ENCODE measurements at places on chromosomes 13 and 19.

GRCh38 chr19:23699521-23699860 lies 12.5 kb upstream of the ZNF675 start:
- DNase-seq: no peak
- H3K4me3 ChIP-seq: no peak overlapping the region
- no peaks in the 10 kb centered on the region for H3K36me3 ChIP-seq

DNA sequence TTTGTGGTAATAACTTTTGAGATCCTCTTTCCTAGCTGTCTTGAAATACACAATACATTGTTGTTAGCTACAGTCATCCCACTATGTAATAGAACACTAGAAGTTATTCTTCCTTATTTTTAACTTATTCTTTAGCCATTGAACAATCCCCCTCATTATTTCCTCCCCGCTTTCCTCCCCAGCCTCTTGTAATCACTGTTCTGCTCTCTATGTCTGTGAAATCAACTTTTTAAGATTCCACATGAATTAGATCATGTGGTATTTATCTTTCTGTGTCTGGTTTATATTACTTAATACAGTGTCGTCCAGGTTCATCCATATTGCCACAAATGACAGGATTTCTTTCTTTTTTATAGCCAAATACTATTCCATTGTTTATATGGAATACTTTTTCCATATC lies 72.9 kb downstream of the SLC10A2 start:
- no peak overlapping the region for H3K4me3 ChIP-seq
- no peaks in the 10 kb centered on the region for H3K36me3 ChIP-seq
- no peak overlapping the region for H3K27ac ChIP-seq
- no peaks in the 10 kb centered on the region for H3K4me1 ChIP-seq
- DNase-seq: no peak

DNA sequence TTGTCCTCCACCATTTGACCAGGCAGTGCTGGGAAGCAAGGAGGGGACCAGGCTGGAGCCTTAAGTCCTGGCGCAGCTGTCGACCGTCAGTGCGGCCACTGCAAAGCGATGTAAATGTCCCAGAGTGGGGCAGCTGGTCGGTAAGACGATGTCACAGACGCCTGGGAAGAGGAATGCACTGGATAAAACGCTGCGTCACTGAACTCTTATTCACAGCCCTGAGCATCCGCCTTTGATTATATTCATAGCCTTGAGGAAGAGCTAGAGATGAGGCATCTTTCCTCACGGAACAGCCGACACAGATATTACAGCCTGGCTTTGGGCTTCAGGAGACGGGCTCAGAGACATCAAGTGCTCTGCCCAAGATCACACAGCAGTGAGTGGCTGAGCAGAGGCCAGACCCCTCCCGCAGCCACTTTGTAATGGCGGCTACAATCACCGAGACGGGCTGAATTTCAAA lies 17.6 kb upstream of the TUBGCP3 start:
- peaks cover 4% of the 10 kb centered on the region for H3K4me1 ChIP-seq
- H3K36me3 ChIP-seq: no peaks in the 10 kb centered on the region
- DNase-seq: no peak
- no peak overlapping the region for H3K27ac ChIP-seq

DNA sequence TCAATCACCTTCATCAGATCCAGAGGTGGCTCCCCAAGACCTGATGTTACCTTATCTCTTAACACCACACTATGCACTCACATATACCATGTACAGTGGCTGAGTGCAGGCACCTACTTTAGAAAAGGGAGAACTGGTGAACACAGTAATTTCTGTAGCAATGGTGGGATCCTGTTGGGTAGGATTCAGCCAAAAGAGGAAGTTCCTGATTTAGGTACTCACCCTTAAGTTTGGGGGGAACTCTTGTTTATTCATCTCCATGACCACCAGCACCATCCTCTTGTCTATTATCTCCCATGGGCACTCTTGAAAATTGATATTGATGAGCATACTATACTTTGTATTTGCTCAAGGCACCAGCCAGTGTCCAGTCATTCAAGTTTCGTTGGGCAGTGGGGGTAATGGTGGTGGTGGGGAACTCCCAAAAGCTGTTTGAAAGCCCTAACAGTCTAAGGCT lies 324.4 kb downstream of the LMO7 start:
- DNase-seq: no peak
- H3K27ac ChIP-seq: no peak overlapping the region
- no peaks in the 10 kb centered on the region for H3K27me3 ChIP-seq
- no peak overlapping the region for H3K4me3 ChIP-seq
- no peaks in the 10 kb centered on the region for H3K36me3 ChIP-seq
- no peaks in the 10 kb centered on the region for H3K4me1 ChIP-seq

- H3K4me1 ChIP-seq: no peaks in the 10 kb centered on the region
- DNase-seq: no peak
- no peaks in the 10 kb centered on the region for H3K27me3 ChIP-seq
- no peaks in the 10 kb centered on the region for H3K36me3 ChIP-seq
Observed at GRCh38 chr13:85383291-85383690, 415.9 kb downstream of the SLITRK6 start.

- H3K4me1 ChIP-seq: peaks cover 31% of the 10 kb centered on the region
- H3K4me3 ChIP-seq: no peak overlapping the region
- H3K36me3 ChIP-seq: no peaks in the 10 kb centered on the region
- DNase-seq: no peak
- H3K27ac ChIP-seq: peak overlapping the region; percentile 70
Observed at GRCh38 chr19:19777692-19778091, 43.9 kb downstream of the ZNF506 start.

- DNase-seq: no peak
- H3K4me1 ChIP-seq: peaks cover 6% of the 10 kb centered on the region
- no peaks in the 10 kb centered on the region for H3K27me3 ChIP-seq
- no peak overlapping the region for H3K27ac ChIP-seq
Observed at GRCh38 chr13:51758691-51759090, 45.3 kb downstream of the DHRS12 start.

DNA sequence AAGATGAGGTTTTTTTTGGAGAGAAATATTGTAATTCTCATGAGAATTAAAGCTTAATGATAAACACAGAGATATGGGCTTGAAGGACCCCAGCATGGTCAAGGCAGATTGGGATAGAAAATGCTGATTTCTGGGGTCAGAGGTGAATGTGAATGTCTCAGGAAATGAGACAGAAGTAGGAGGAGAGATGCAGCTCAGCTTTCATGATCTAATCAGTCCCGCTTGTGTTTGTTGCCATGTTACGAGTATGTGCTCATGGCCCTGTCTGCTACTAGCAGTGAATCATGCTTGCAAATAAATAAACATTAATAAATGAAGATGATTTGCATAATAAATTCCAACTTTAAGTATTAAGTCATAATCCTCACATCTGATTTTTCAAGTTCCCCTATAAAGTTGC lies 23.0 kb upstream of the NDFIP2 start:
- no peak for DNase-seq
- no peaks in the 10 kb centered on the region for H3K27me3 ChIP-seq
- no peak overlapping the region for H3K27ac ChIP-seq
- peaks cover 8% of the 10 kb centered on the region for H3K4me1 ChIP-seq
- no peak overlapping the region for H3K4me3 ChIP-seq
